Stimulated activated CD8-positive, alpha-beta memory T cell treated with anti-CD3 and anti-CD28 coated beads, Interleukin-12 subunit alpha, Interleukin-12 subunit beta, amount 100 ng/mL, for 4 hours (primary cell): ENCODE measurements at places on chromosomes 1 and 21.

DNA sequence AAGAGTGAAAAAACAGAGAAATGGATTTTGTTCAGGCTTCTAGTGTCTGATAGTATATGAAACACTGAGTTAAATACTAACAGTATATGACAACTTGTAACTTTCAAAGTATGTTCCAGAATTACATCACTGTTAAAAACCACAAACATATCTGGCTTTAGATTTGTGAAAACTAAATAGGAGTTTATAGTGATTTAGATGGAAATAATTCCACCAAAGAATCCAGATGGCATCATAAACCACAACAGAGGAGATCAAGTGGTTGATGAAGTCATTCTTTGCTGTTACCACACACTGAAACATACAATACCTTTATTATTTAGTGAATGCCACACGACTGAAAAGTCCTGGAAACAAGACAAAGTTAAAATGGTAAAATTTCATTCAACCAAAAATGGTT, 37.2 kb downstream of the ALG14 start:
- no peak for DNase-seq

DNA sequence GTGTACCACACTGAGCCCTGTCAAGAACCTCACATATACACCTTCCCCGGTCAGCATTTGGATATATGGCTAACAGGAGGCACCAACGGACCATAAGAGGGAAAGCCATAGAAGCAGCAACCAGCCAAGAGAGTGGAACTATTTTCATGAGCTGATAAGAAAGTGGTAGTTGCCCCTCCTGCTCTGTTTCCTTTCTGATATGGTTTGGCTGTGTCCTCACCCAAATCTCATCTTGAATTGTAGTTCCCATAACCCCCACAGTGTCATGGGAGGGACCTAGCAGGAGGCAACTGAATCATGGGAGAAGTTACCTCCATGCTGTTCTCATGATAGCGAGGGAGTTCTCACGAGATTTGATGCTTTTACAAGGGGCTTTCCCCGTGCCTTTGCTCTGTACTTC, 366.1 kb upstream of the DAB1 start:
- no peak for DNase-seq

DNA sequence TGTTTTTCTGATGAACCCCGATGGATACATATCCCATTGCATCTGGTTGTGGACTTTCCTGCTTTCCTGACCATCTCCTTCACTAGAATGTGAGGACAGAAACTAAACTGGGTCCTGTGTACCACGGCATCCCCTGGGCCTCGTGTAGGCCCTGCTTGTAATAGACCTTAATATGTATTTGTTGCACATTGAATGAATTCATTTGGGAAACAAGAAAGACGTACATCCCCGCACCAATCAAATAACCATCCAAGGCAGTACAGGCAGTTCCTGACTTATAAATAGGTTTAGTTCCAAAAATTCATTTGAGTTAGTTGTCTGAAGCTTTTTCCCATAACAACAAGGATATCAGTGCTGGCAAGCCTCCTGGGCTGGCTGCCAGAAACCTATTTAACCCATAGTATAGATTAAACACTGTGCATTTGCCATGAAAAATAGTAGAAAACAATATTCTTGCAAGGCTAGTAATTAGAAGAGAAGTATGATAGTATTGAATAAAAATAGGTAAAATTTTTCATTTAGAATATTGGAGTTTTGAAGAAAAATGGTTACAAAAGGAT, 81.8 kb upstream of the CD34 start:
- no peak for DNase-seq

GRCh38 chr21:45533846-45534635, 8.2 kb downstream of the SLC19A1 start:
- DNase-seq, result no peak

DNA sequence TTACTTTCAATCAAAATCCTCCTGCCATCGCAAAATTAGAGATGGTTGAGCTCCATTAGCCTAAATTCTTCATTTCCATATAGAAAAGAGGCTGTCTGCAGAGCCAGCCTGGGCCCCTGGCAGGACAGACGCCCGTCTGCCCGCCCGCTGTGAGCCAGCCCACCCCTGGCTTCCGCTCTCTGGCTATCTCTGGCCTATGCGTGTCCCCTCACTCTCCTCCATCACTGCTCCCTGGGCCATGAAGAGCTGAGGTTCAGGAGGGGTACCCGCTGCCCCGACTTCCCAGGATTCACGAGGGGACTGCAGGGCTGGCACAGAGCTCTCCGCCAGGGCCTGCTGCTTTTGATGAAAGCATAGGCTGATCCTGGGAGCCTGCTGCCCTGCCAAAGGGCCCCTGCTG, 117.6 kb downstream of the CASZ1 start:
- DNase-seq, result no peak

DNA sequence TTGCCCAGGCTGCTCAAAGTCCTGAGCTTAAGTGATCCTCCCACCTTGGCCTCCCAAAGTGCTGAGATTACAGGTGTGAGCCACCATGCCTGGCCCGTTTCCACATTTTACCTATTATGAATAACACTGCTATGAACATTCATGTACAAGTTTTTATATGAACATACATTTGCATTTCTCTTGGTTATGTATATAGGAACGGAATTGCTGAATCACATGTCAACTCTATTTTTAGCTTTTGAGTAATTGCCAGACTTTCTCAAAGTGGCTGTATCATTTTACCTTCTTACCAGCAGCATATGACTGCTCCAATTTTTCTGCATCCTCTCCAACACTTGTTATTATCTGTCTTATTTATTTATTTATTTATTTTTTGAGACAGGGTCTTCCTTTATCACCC, 2.7 kb downstream of the SPATA21 start:
- DNase-seq, result no peak

- no peak for DNase-seq
Measured at GRCh38 chr21:41520560-41521442, 12.8 kb upstream of the TMPRSS2 start.

DNA sequence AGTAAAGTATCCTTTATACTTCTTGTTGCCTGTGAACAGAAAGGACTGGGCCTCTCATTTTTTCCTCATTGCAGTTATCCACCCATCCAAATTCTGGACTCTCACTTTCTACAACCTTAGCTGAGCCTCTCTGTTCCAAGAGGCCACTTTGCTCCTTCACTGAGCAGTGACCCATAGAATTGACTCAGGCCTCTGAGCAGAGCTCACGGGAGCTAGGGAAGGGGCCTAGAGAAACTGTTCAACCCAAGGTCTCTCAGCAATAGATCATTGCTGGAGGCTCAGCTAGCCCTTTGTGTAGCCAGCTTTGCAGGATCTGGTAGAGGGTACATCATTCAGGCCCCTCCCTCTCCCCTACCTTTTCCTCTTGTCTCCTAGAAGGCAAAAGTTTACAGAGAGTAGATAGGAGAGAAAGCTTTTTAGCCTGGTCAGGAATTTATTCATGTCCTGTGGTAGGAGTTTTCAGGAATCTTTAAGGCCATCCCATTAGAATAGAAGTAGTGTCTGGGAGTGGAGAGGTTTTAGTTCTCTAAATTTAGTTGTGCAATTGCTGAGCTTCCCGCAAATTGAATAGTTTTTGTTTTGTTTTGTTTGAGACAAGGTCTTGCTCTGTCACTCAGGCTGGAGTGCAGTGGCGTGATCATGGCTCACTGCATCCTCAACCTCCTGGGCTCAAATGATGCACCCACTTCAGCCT, 6.7 kb downstream of the INTS3 start:
- DNase-seq, result no peak

DNA sequence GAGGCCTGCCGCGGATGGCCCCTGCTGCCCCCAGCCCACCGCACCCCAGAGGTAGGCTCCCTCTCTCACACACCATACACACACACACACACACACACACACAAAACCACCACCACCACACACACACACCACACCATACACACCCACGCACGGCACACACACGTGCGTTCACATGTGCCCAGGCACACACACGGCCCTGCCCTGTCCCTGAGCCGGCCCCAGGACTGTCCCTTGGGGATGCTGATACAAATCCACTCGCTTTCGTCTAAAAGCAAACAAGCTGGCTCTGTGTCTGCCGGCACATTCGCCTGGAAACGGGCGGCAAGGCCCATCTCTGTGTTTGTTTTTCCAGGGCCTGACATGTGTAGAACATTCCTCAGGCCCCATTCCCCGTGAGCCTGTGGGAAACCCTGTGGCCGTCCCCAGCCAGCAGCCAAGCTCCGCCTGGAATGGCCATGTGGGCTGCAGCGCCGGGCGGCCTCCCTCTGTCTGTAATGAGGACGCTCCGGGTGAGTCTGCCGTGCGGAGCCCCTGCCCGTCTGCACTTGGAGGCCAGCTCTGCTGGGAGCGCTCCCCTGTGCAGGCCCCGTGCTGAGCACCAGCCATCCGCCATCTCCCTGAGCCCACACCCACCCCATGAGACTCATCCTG, 67.4 kb downstream of the DMRTB1 start:
- DNase-seq, result no peak

DNA sequence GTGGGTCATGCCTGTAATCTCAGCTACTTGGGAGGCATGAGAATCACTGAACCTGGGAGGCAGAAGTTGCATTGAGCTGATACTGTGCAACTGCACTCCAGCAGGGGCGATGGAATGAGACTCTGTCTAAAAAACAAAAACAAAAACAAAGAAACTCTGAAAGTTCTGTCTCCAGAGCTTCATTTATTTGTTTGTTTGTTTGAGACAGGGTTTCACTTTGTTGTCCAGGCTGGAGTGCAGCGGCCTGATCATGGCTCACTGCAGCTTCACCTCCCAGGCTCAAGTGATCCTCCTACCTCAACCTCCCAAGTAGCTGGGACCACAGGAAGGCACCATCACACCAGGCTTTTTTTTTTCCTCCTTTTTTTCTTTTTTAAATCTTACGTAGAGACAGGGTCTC, 191.8 kb upstream of the TNR start:
- no peak for DNase-seq

GRCh38 chr1:231632119-231632518, 5.5 kb downstream of the DISC1 start:
- no peak for DNase-seq

DNA sequence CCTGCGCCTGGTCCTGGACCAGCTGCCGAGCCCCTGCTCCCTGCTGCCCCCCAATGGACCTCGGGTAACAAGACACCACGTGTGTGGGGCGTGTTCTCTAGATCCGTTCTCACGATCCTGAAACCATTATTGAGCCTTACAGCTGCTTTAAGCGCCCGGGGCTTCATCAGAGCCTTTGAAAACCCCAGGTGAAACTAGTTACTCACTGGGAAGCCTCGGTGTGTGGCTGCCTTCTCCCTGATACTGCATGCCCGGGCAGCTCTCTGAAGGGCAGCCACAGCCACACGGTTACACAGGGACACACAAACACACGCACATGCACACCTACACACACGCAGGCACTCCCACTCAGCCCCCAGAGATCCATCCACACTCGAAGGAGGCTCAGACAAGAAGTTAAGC, 5.3 kb downstream of the HES2 start:
- DNase-seq, result no peak

- DNase-seq, result no peak
Measured at GRCh38 chr1:181033128-181033798, 520 bp upstream of the MR1 start.

- DNase-seq, result no peak
Measured at GRCh38 chr1:195731385-195731784, 876.9 kb downstream of the KCNT2 start.

DNA sequence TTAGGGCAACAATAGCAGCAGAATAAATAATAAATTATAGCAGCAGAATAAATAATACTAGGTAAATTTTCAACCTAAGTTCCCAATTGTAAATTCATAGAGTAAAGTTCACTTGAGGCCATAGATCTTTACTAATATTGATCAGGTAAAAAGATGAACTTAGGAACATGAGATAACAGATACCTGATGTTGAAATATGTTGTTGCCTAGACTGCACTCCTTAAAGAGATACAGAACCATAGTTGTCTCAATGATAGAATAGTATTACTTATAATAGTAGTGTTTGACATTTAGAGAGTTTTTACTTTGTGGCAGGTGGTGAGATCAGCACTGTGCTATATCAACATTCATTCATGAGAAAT, 378 bp upstream of the F13B start:
- no peak for DNase-seq

GRCh38 chr1:225735252-225736149, 42.1 kb upstream of the SRP9 start:
- no peak for DNase-seq

- DNase-seq, result no peak
Measured at GRCh38 chr1:119093721-119094120, 46.7 kb downstream of the WARS2 start.

DNA sequence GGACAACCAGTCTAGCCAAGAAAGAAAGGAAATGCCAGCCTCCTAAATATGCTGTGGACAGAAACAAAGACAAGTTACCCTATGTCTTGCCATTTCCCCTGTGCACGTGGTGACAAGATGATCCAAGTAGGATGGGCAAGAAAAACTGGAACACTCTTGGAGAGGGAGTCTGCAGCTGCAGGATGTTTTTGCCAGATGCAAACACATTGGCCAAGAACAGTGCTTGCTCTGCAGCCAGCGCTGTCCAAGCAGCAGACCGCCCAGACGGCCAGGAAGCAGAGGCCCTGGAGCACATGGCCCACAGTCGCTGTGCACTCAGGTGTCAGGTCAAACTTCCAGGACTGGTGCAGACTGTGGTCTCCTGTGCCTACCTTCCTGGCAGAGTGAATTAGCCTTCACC, 189.3 kb downstream of the SLC35F3 start:
- DNase-seq, result no peak
